Activated CD4-positive, alpha-beta memory T cell treated with anti-CD3 and anti-CD28 coated beads, Interleukin-2, amount 10 ng/mL, durations not matched to agents 7 days and 5 days (primary cell): ENCODE measurements at places on chromosomes 11 and 22. TPM values are rescaled to one million over a fixed set of nuclear protein-coding genes. Genes with fewer than 3 reads are reported as not detected.

GRCh38 chr11:122676638-122677037, 21.1 kb downstream of the UBASH3B start:
- DNase-seq: no peak

DNA sequence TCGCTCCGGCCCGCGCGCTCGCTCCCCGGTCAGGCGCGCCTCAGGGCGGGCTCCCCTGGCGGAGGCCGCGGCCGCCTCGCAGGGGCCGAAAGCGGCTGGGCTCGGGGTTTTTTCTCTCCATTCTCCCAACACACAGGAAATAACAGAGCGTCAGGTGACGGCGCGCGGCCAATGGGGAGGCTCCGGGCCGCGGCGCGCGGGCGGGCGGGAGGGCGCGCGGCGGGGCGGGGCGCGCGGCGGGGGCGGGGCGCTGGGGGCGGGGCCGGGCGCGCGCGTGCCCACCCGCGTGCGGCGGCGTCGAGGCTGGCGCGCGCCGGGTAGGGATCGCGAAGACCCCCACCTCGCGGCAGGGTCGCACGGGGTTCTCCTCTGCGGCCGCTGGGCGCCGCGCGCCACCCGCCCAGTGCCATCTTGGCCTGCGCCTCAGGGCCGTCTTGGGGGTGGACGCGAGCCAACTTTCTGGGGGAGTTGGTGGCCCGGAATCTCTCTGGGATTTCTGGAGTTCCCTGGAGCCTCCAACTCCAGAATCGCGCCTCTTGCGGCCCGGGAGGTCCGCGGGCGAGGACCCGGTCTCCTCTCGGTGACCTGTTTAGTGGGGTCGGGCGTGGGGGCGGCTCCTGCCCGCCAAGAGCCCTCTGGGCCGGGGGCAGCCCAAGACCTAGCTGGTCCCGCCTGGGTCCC, at the start of gene TCF20:
Gene TCF20, minus strand, starts transcription at position 144 of the 681 bp plus-strand sequence. CDS start 55,348 bp downstream, outside the sequence.
- DNase-seq: peak; percentile 81

- no peak for DNase-seq
Observed at GRCh38 chr11:67031791-67032561, 9.0 kb downstream of the SYT12 start.

GRCh38 chr11:32297611-32298011, 137.7 kb downstream of the WT1 start:
- no peak for DNase-seq

- no peak for DNase-seq
Observed at GRCh38 chr11:92439133-92439532, 214.5 kb downstream of the FAT3 start.

- DNase-seq: no peak
Observed at GRCh38 chr22:35641494-35642120, 6.6 kb upstream of the APOL6 start.

DNA sequence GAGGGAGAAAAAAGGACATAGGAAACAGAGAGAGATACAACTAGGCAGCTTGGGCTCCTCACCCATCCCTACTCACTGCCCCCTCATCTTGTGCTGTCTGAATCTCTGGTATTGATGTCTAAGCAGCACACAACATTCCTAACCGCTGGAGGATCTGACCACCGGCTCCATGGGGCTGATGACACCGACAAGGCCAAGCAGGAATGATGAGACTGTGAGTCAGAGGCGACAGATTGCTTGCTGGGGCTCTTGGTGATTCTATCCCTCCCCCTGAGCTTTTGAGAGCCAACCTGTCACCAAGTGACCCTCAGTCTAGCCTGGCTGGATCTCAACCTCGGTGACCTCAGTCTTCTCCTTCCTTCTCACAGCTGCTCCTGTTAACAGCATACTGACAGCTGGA, 13.8 kb downstream of the PAMR1 start:
- no peak for DNase-seq

- no peak for DNase-seq
Observed at GRCh38 chr22:37920126-37920525, 14.0 kb downstream of the MICALL1 start.

DNA sequence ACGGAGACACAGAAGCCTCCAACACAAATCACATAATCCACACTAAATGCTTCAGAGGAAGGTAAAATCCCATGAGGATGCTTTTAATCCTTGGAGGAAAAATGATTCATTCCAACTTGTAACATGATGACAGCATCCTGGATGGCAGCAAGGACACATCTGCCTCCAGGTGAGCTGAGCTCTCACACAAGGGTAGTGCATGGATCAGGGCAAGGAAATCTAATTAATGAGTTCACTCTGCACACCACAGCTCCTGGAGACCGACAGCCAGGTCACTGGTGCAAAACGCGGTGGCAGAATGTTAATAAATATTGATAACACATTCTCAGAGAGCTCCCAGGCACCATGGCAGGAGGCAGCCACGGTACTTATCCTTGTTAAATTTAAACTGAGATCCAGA, 40.3 kb upstream of the CYP2D6 start:
- no peak for DNase-seq

DNA sequence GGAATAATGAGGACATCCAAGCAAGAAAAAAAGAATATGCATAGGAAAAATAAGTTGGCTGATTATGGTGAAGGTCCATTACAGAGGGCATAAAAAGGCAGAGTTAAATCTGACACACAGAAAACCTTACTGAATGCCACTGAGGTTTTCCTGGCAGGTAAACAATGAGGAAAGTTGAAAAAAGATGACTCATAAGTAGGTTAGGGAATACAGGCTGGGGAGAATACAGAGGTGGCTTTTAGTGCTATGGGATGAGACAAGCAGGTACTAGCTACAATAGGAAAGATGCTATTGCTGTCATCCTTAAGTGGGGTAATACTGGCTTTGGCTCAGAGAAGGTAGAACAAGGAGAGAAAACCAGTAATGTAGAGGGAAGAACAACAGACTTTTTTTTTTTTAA, 44.7 kb downstream of the CSTF3 start:
- no peak for DNase-seq

- DNase-seq: peak; percentile 28
Observed at GRCh38 chr11:976431-977160, 50.9 kb downstream of the AP2A2 start.

DNA sequence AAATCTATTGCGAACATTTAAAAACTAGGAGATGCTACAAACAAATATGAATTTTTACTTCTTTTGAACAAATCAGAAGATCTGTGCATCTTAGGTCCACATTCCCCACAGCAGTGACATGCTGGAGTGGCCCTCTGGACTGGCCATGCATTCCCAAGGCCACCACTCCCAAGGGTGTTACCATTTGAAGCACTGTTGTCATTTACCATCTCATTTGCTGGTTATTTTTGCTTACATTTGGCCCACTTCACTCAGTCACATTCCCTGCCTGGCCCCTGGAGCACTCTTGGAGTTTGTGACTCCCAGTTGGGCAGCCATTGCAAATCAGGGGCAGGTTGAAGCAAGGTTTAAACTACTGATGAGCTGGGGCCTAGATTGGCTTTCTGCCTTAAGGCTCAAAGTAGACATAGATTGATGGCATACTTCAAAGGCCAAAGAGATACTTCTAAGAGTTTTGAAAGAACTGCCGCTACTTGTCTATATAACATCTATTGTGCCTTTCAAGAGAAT, 8.5 kb upstream of the ZNRF3 start:
- DNase-seq: no peak

- no peak for DNase-seq
Observed at GRCh38 chr11:87879118-87879517, 296.1 kb downstream of the RAB38 start.

GRCh38 chr11:84430661-84431060, 1144.5 kb upstream of the CCDC90B start:
- DNase-seq: no peak

- no peak for DNase-seq
Observed at GRCh38 chr11:79794484-79795393, 353.9 kb upstream of the TENM4 start.

Gene TYMP
- 89.1 TPM for total RNA-seq

Gene C11orf86
- not detected for total RNA-seq

Gene HBB
- not detected for total RNA-seq

Gene TRIM51
- not detected for total RNA-seq

Gene DBX1
- total RNA-seq: not detected

Gene NELL1
- not detected for total RNA-seq

Gene RAB3IL1
- total RNA-seq: not detected
